ENCODE measurements at places on chromosomes 3 and 15.

DNA sequence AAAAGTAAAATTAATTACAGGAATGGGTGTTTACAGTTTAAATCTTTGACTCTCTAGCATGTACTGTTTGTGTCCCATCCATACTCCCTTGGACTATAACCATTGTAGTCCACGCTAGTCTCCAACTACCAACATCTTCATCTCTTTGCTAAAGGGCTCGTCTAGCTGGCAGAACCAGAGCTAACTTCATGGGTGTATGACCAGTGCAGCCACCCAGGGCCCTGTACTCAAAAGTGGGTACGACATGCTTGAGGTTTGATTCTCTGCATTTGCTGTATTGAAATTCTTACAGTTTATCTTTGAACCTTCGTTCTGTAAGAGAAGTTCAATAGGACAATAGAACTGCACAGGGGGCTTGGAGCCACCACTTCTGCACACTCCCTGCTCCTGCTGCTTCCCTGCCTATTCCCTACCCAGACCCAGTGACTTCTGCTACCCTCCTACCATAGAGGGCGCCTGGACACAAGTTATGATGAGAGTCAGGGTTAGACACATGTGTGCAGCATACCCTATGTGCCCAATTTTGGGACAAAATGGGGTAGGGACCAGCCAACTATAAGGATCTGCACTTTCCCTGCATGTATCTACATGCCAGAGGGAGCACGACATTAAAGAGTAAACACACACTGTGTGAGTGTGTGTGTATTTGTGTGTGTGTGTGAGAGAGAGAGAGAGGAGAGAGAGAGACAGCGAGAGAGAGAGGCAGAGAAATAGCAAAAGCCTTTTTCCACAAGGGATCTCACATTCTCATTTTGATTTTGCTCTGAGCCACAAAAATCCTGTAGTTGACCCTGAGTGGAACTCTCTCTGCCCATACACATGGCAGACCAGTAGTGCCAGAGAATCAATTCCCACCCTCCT, 59.0 kb upstream of the NECTIN3 start:
- DNase-seq, result no peak

DNA sequence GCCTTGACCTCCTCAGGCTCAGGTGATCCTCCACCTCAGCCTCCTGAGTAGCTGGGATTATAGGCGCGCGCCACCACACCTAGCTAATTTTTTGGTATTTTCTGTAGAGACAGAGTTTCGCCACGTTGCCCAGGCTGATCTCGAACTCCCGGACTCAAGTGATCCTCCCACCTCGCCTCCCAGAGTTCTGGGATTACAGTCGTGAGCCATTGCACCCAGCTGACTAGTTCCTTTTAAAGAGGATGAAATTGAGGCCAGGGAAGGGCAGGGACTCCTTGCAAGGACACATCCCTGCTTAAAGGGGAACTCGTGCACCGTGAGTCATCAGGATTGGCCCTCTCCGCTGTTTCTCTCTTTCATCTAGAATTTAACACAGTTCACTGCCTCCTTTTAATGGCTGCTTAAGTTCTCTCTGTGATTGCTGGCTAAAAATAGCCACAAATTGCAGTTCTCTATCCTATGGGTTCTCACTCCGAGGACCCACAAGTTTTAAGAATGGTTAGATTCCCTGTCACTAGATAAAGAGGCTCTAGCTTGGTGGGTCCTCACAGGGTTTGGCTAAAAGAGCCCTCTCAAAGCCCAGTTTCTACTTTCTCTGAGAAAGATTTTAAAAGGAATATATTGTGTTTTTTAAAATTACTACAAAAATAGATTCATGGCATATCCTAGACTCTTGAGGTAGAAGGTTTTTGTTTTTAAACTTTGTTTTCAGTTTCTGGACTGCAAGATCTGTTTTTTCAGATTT, 1.4 kb downstream of the CRTAP start:
- DNase-seq, result peak; percentile 26

DNA sequence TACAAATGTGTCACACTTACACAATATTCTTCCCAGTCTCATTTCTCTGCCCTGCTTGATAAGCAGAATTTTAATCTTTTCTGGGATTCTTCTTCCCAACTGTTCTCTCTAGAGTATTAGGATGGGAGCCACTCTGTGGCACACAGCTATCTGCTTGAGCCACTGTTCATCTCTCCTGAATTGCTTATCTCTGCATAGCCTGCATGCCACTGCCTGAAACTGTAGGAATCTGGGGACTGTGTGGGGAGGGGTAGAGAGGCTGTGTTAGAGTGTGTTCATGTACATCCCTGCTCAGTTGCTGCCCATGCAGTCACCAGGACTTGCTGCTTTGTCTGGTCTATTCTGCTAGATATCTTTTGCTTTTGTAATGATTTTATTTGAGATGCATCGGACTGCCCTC, 2.3 kb upstream of the OR4F6 start:
- DNase-seq, result no peak

DNA sequence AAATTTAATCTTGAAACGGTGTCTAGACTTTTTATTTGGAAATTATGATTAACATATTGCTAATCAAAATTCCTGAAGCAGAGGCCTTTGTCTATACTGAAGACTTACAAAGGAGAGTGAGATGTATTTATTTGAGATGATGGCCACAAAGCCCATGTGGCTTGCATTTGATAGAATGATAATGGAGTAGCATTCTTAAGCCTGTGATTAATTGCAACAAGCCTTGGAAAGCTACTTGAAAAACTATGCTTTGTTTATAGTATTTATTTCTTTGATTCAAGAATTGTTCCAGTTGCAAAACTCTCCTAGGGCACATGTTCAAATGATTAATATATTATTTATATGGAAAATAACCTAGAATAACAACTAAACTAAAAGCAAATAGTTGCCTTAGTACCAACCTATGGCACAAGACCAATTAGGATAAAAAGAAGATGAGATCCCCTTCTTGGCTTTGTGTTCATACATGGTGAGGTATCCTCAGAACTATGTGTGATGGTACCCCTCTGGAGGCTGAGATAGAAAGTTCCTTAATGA, 244.1 kb upstream of the TBL1XR1 start:
- no peak for DNase-seq

- DNase-seq, result no peak
These were observed 25.9 kb upstream of the GOLGA8B start for GRCh38 chr15:34609102-34610057.

Measured in CD4-positive, alpha-beta T cell treated with Interleukin-12 subunit alpha and Interleukin-12 subunit beta, for 1 hour (primary cell).